ENCODE measurements at places on chromosomes 1 and 21. TPM values are rescaled to one million over a fixed set of nuclear protein-coding genes. Genes with fewer than 3 reads are reported as not detected.

Gene LRRC39
- 0.53 TPM for total RNA-seq

Gene TFF2
- not detected for total RNA-seq

Gene CHRNB2
- 0.12 TPM for total RNA-seq

Gene CCDC181
- 0.41 TPM for total RNA-seq

Gene REN
- total RNA-seq = 0.29 TPM

Gene S100A2
- 3.9 TPM for total RNA-seq

Gene TINAGL1
- total RNA-seq = 286 TPM
